H54 (cell line): ENCODE measurements at places on chromosomes 5 and 9.

DNA sequence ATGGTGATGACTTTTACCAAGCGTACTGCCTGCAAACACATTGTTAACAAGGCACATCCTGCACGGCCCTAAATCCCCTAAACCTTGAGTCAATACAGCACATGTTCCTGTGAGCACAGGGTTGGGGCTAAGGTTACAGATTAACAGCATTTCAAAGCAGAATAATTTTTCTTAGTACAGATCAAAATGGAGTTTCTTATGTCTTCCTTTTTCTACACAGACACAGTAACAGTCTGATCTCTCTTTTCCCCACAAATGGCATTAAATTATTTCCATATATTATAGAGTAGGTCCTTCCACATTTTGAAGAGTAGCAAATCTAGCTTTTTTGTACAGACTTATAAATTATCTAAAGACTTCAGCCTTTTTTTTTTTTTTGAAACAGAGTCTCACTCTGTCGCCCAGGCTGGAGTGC is 1.6 kb upstream of the TMEM141 start:
- DNase-seq = no peak

- DNase-seq = no peak
These were observed 64.9 kb downstream of the CCDC171 start for GRCh38 chr9:15617782-15618181.

DNA sequence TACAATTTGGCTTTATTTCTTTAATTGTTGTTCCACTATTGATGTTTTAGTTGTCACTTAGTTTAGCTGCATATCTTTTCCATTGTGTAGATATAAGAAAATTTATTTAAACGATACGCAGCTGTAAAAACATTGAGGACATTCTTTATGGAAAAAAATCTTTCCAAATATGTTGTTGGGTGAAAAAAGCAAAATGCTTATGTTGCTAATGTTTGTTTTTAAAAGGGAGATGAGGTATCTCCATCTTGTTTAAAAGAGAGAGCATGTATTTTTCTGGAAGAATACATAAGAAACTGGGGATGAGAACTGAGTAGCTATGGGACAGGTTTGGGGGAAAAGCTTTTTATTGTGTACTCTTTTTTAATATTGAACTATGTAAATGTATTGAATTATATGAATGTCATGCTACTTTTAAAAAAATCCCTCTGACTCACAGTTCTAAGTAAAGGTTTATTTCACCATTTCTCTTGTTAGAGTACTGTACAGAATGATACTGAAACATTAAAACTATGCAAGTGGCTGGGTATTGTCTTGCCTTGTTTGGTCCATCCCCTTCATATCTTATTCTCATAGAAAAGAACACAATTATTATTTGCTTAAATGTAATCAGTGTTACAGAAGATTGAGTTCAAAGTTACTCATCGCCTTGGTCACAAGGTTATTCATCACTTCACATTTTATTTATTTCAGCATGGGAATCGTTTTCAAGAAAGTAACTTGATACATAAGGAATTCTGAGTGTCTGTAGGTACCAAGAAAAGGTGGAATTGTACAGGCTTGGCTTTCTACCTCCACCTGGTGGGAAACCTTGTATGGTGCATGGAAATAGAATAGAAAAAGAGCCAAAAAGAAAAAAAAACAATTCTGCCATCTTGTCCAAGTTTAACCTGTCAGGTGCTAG is 85.8 kb downstream of the RIC1 start:
- no peak for DNase-seq

- DNase-seq = no peak
These were observed 67.7 kb upstream of the ATG10 start for GRCh38 chr5:81904166-81904565.
